A549 treated with Hydrocortisone at 1 μM for 4 hours (cell line): ENCODE measurements at places on chromosomes 7 and 10. TPM values are rescaled to one million over a fixed set of nuclear protein-coding genes. Genes with fewer than 3 reads are reported as not detected.

Gene HILPDA
- 23.0 to 25.8 TPM (median 25.6 TPM) in 5 replicates for total RNA-seq

Gene ANAPC16
- 60.5 to 89.7 TPM (median 86.2 TPM) in 5 replicates for total RNA-seq

Gene FAM180A
- 0.06 to 0.13 TPM in 2 of 5 replicates, not detected in the others for total RNA-seq

Gene HEPACAM2
- not detected in 5 replicates for total RNA-seq

Gene ZNF212
- 10.2 to 11.5 TPM (median 11.1 TPM) in 5 replicates for total RNA-seq

Gene PAXIP1
- 11.6 to 15.7 TPM (median 13.8 TPM) in 5 replicates for total RNA-seq

Gene TLX1
- not detected in 5 replicates for total RNA-seq

Gene DCLRE1A
- total RNA-seq = 8.9 to 11.8 TPM (median 9.8 TPM) in 5 replicates

Gene ATOH7
- 0.10 to 0.27 TPM (median 0.22 TPM) in 5 replicates for total RNA-seq

Gene OR6B1
- total RNA-seq = not detected in 5 replicates

Gene CYP2C8
- total RNA-seq = not detected in 5 replicates

Gene CYP3A7
- not detected in 5 replicates for total RNA-seq

Gene CDK14
- total RNA-seq = 0.07 to 0.42 TPM (median 0.21 TPM) in 5 replicates

Gene TCF7L2
- total RNA-seq = 17.0 to 19.7 TPM (median 18.1 TPM) in 5 replicates

Gene RBP4
- total RNA-seq = 5.0 to 10.5 TPM (median 9.5 TPM) in 5 replicates

Gene HHEX
- 10.7 to 12.2 TPM (median 11.7 TPM) in 5 replicates for total RNA-seq

Gene FBXO24
- total RNA-seq = 0.07 to 0.35 TPM (median 0.28 TPM) in 5 replicates

Gene REEP3
- total RNA-seq = 16.0 to 19.5 TPM (median 18.7 TPM) in 5 replicates

Gene SPDYE6
- not detected in 5 replicates for total RNA-seq

Gene EBLN1
- not detected in 5 replicates for total RNA-seq

Gene MYPN
- total RNA-seq = 2.2 to 2.9 TPM (median 2.6 TPM) in 5 replicates

Gene CLEC2L
- 0.09 to 0.16 TPM (median 0.16 TPM) in 3 of 5 replicates, not detected in the others for total RNA-seq

Gene GBX1
- total RNA-seq = 0.10 to 0.17 TPM in 2 of 5 replicates, not detected in the others

Gene PPP1R3C
- 19.9 to 28.4 TPM (median 24.2 TPM) in 5 replicates for total RNA-seq

Gene HOXA11
- 0.58 to 0.68 TPM (median 0.63 TPM) in 5 replicates for total RNA-seq

Gene CADPS2
- total RNA-seq = 0.03 to 0.08 TPM (median 0.05 TPM) in 5 replicates

Gene SEMA3C
- 45.2 to 85.7 TPM (median 75.5 TPM) in 5 replicates for total RNA-seq

Gene CALHM3
- total RNA-seq = 0.22 to 0.50 TPM (median 0.41 TPM) in 5 replicates

Gene OR6V1
- total RNA-seq = not detected in 5 replicates

Gene KCNMA1
- 43.5 to 83.8 TPM (median 66.6 TPM) in 5 replicates for total RNA-seq

Gene SLC35B4
- total RNA-seq = 32.8 to 37.8 TPM (median 35.1 TPM) in 5 replicates

Gene SYCE1
- not detected in 5 replicates for total RNA-seq

Gene POU6F2
- total RNA-seq = not detected in 5 replicates

Gene FKBP6
- not detected in 5 replicates for total RNA-seq

Gene SP8
- not detected in 5 replicates for total RNA-seq

Gene PSD
- total RNA-seq = 0.25 to 0.78 TPM (median 0.43 TPM) in 5 replicates

Gene ETV1
- 1.6 to 2.5 TPM (median 2.1 TPM) in 5 replicates for total RNA-seq

Gene GPR26
- total RNA-seq = not detected in 5 replicates

Gene PRKAG2
- total RNA-seq = 42.5 to 46.0 TPM (median 45.4 TPM) in 5 replicates
